ENCODE measurements at places on chromosomes 16 and 17.

DNA sequence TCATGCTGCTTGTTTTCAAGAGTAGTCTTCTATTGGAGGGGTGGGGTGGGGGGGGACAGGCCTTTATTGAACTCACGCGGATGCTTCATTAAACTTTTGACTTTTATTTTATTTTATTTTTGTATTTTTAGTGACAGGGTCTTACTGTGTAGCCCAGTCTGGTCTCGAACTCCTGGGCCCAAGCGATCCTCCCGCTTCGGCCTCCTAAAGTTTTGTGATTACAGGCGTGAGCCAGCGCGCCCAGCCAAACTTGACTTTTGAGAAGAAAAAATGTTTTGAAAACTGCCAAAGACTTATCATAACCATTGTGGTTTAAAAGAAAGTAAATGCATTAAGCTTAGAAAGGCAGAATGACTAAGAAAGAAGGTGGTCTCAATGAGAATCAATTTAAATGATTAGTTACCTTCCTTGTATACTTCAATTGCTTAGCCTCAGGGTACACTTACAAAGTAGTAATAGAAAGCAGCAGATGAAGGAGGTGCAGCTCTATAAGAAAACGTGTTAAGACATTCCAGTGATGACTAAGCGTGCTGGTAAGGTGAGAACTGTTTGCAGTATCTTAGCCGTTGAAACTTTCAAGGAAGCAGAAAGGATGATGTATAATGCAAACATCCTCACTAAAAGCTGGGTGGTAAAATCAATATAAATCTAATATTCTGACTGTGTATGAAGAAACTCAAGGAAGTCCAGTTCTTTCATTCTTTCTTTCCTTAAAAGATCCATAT lies 1.2 kb downstream of the AP2B1 start:
- no peak for DNase-seq

GRCh38 chr17:5413682-5414081 lies 5.8 kb downstream of the NUP88 start:
- DNase-seq: no peak

- DNase-seq: no peak
These were observed 58.9 kb downstream of the IL21R start for GRCh38 chr16:27460663-27461482.

- no peak for DNase-seq
These were observed 110.2 kb upstream of the NLRP1 start for GRCh38 chr17:5694551-5694950.

DNA sequence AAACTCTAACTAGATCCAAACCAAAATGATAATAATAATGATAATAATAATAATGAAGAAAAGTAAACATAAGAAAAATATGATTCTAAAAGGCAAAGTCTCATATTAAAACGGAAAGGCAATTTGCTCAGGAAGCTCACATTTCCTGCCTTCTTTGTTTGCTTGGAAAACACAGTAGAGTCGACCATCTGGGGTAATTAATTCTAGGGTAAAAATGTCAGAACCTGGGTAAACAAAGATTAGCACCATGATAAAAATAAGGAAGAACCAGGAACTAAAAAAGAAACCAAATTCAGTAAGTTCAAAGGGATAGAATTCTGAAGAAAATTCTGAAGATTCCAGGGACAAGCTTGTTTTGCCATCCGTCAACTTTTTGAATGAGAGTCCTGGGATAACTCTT lies 16.2 kb downstream of the KRABD2 start:
- no peak for DNase-seq

DNA sequence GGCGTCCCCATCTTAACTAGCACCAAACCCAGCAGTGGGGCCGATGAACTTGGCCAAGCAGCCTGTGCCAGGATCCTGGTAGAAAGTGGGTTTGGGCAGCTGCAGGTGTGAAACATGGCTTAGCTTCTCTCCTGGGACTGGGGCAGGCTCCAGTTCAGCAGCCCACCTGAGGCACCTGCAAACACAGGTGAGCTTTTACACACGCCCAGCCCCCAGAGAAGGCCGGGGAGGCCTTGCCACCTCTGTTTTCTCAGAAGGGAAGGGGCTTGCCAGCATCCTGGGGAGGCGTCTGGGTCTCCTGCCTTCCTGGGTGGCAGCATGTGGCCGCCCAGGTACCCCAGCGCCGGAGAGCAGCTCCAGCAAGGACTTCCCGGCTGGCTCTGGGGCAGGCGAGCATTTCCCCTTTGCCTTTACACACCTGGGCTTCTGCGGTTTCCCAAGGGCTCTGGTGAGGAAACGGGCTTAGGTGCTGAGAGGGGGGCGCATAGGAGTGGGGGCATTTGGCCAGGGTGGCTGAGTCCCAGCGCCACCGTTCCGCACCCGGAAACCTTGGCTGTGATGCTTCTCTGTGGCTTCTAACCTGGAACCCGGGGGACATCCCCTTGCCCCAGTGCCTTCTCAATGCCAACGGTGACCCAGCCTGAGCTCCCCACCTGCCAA lies 81.6 kb upstream of the CBX4 start:
- no peak for DNase-seq

DNA sequence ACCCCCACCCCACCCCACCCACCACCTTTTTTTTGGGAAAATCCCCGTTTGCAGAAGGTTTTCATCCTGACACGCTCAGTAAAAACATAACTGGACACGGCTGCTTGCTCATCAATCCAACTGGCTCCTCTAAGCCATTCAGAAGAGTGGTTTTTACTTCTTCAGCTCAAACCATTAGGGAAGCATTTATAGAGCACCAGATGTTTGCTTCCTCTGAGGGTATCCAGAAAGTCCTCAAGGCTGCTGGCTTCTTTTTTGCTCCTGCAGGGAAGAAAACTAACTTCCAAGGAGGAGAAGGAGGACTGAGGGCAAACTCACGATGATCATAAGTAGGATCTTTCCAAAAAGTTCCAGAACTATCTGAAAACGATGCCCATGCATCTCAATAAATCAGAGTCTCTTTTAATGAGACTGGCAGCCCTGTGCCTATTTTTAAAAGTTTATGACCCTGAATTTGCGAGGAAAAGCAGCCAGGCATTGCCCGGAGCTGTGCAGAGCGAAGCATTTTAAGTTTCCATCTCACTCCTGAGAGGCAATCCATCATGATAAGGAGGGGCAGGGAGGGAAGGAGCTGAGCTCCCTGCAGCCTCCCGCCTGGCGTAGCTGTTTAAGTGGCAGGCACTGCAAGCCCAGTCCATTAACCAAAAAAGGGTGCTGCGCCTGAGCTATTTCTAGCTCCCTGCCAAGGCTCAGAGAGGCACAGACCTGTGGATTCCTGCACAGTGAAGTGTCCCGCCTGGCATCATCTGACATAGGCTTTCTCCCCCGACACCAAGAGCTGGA lies 146.3 kb upstream of the FOXF1 start:
- DNase-seq: no peak
